Lung (tissue), 17 donors: ENCODE measurements at places on chromosomes 13 and 19. TPM values are rescaled to one million over a fixed set of nuclear protein-coding genes. Genes with fewer than 3 reads are reported as not detected.
A peak's percentile ranks its signal among the peaks of the same experiment; 100 is the strongest.

- H3K4me3 ChIP-seq, result no peak overlapping the region
- H3K27me3 ChIP-seq, result no peaks in the 10 kb centered on the region
- H3K36me3 ChIP-seq, result no peaks in the 10 kb centered on the region
- H3K27ac ChIP-seq, result no peak overlapping the region
- no peaks in the 10 kb centered on the region for H3K4me1 ChIP-seq
Measured at GRCh38 chr13:88649855-88650254, 978.7 kb downstream of the SLITRK5 start.

ZNF324B gene
- polyA plus RNA-seq, result 2.8 TPM

KASH5 gene
- 0.52 TPM for polyA plus RNA-seq

DNA sequence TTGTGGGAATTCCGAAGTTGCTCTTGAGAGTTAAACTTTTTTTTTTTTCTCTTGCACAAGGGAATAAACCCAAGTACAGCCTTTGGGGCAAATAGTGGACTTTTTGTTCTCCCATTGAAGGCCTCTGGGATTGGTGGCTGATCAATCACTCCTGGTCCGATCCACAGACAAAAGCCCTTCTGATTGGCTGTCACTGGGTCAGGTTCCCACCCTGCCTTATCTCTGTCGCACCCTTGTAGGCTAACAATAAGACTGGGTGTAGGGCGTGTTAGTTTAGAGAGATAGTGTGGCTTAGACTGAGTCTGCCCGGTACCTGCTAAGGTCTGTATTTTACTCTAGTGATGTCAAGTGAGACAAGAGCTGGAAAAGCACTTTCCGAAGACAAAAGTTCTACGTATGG lies 380.8 kb downstream of the NDFIP2 start:
- DNase-seq, result no peak
- no peaks in the 10 kb centered on the region for H3K36me3 ChIP-seq
- no peaks in the 10 kb centered on the region for H3K27me3 ChIP-seq
- H3K27ac ChIP-seq, result no peak overlapping the region

GRCh38 chr19:13428352-13428751 lies 77.9 kb downstream of the CACNA1A start:
- H3K27me3 ChIP-seq, result no peaks in the 10 kb centered on the region
- no peak overlapping the region for H3K27ac ChIP-seq
- no peak overlapping the region for H3K4me3 ChIP-seq

GRCh38 chr19:17996826-17997316 lies 11.1 kb upstream of the ARRDC2 start:
- H3K27ac ChIP-seq, result no peak overlapping the region
- no peaks in the 10 kb centered on the region for H3K27me3 ChIP-seq
- DNase-seq, result peak; percentile 83
- H3K4me1 ChIP-seq, result no peaks in the 10 kb centered on the region

DNA sequence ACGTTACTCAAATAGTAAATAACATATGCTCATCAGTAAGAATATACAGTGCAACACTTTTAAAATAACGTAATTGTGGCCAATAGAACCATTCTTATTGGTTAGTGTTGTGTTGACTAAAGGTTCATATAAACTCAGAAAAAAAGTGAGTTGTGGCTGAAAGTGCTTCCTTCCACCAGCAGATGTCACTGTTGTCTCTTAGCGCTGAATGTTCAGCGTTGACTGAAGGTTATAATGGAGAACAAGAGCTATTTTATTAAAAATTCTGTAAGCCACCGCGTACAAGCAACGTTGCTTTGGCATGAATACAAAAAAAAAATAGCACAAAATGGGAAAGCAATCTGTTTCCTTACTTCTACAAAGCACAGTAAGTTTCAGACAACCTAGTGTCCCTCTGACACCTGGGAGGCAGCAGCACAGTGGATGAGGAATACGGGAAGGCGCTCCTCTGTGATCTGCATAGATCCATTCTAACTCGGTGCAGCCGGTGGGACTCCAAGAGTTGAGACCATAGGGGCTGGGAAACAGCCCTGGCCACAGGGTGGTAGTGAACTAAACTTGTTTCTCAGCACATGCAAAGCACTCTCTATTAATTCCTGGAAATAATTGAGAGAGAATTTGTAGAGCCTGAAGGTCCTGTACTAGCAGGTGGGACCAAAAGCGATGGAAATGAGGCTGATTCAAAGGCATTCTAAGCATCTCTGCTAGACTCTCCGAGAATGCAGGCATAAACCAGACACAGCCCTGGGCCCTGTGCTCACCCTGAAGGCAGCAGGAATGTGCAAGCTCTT lies 23.9 kb upstream of the OXGR1 start:
- no peaks in the 10 kb centered on the region for H3K36me3 ChIP-seq
- no peak overlapping the region for H3K27ac ChIP-seq
- H3K27me3 ChIP-seq, result peaks cover 9% of the 10 kb centered on the region
- no peak overlapping the region for H3K4me3 ChIP-seq

GRCh38 chr13:90485436-90485835 lies 862.1 kb upstream of the MIR17HG start:
- H3K27ac ChIP-seq, result no peak overlapping the region
- no peak overlapping the region for H3K4me3 ChIP-seq
- H3K36me3 ChIP-seq, result no peaks in the 10 kb centered on the region
- no peaks in the 10 kb centered on the region for H3K4me1 ChIP-seq
- no peaks in the 10 kb centered on the region for H3K27me3 ChIP-seq

GRCh38 chr13:49220856-49221589 lies 885 bp downstream of the MLNR start:
- no peaks in the 10 kb centered on the region for H3K36me3 ChIP-seq
- H3K27me3 ChIP-seq, result peaks cover 57% of the 10 kb centered on the region
- DNase-seq, result no peak
- no peak overlapping the region for H3K4me3 ChIP-seq
- H3K4me1 ChIP-seq, result peaks cover 20% of the 10 kb centered on the region
- no peak overlapping the region for H3K27ac ChIP-seq

DNA sequence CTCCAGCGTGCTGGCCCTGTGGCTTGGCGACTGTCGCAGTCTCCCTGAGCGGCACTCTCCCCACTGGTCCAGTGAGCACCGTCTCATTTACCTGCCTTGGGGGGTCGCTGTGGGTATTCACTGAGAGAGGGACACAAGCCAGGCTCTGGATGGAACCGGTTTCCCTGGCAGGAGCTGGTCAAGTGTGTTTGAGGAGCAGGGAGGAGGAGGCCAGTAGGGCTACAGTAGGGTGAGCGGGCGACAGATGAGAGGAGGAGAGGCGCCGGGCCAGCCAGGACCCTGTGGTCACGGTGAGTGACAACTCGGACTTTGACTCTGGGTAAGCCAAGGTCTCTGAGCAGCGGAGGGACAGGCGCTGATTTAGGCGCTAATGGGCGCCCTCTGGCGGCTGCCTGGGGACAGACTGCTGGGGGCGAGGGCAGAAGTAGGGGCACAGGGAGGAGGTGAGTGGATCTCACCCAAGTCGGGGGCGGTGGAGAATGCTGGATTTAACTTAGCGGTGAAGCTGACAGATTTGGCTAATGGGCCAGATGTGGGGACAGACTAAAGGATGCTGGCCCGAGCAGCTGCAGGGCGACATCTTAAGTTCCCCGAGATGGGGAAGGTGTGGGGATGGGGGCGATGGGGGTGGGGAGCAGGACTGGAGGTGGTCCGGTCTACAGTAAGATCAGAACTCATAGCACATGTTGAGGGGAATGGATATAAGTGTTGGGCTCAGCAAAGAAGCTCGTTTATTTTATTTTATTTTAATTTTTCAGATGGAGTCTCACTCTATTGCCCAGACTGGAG lies 4.7 kb upstream of the PRMT1 start:
- no peak overlapping the region for H3K4me3 ChIP-seq
- peak overlapping the region; percentile 68 for H3K27ac ChIP-seq
- H3K36me3 ChIP-seq, result peaks cover 4% of the 10 kb centered on the region
- no peaks in the 10 kb centered on the region for H3K27me3 ChIP-seq
- DNase-seq, result peak; percentile 71

TMC4 gene
- 26.9 TPM for polyA plus RNA-seq
